ENCODE measurements at places on chromosomes 2 and 18.

- DNase-seq: peak; percentile 26
Measured at GRCh38 chr2:201909348-201909747, 103.0 kb downstream of the CDK15 start.

DNA sequence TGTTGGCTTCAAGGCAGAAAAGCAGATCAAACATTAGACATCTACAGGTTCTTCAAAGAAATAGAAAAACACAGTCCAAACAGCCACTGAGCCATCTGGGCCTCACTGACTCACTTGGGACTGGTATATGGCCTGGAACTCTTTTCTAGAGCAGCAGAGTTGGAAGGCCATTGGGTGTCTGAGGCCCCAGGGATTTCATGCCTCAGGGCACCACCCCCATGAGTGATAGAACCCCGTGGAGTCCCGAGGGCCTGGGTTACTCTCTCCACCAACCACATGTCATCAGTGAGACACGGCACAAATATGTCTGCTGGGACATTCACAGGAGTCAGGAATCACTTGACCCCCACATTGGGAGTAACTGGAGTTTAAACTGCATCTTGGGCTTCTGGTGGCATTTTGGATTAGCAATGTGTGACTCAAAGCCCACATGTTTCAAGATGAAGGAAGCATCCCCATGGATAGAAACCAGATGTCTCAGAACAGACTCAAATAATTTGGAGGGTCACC lies 44.0 kb downstream of the CAPN13 start:
- no peak for DNase-seq

GRCh38 chr2:150640039-150640438 lies 152.6 kb upstream of the RND3 start:
- no peak for DNase-seq

- DNase-seq: no peak
Measured at GRCh38 chr2:127810156-127810618, 784 bp downstream of the WDR33 start.

DNA sequence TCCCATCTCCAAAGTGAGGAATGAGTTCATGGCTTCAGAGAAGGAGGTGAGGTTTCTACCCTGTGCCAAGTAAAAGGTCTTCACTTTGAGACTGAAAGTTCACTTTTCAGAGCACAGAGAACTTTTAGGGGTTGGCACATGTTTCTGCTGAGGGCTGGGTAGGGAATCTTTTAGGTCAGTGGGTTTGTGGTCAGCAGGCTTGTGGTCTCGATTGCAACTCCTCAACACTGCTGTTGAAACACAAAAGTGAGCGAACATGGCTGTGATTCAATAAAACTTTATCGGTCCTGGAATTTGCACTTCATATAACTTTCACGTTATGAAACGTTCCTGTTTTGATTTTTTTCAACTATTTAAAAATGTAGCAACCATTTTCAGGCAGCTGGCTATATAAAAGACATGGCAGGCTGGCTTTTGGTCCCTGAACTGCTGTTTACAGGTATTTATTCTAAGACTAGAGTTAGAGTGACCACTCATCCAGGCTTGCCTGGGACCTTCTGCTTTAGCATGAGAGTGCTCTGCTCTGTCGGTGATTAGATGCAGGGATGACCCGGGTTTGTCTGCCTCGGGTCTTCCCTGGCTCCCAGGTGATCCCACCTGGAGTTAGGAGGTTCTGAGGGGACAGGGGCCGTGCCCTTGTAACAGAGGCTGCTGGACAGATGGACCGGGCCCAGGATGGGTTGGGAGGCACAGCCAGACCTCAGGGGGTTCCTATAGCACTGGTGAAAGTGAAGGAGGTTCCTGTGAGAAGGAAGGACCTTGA lies 62.7 kb upstream of the TAF1B start:
- DNase-seq: no peak

GRCh38 chr2:28414583-28414982 lies 21.9 kb downstream of the FOSL2 start:
- no peak for DNase-seq

GRCh38 chr2:58609326-58609725 lies 368.2 kb upstream of the FANCL start:
- DNase-seq: no peak
